T-helper 17 cell (primary cell): ENCODE measurements at places on chromosomes 6 and 20. TPM values are rescaled to one million over a fixed set of nuclear protein-coding genes. Genes with fewer than 3 reads are reported as not detected.

Gene XKR7
- total RNA-seq: not detected

Gene MOG
- total RNA-seq: not detected

Gene EMILIN3
- total RNA-seq: not detected

Gene ZSCAN12
- 2.9 TPM for total RNA-seq

Gene OXT
- not detected for total RNA-seq

Gene HLA-DOA
- 5.1 TPM for total RNA-seq

- no peak for DNase-seq
Measured at GRCh38 chr20:55514531-55514930, 490.8 kb downstream of the CBLN4 start.

- no peak for DNase-seq
Measured at GRCh38 chr6:136084403-136084802, 165.7 kb downstream of the MTFR2 start.

DNA sequence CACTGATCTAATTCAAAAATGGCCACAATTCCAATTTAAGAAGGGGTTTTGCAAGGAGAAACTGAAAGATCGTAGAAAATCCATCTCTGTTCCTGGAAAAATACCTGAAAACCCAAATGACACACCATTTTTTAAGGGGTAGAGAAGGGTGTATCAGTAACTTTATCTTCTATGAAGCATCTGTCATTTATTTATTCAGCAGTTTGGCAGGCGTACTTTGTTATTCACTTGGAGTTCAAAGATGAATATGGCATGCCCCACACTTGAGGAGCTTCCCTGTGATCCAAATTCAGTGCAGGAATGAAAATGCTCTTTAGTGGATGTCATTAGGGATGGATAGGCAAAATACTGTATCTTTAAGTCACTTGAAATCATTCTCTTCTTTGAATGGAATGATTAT lies 7.2 kb downstream of the HINT3 start:
- no peak for DNase-seq

GRCh38 chr20:24866008-24866407 lies 83.1 kb upstream of the CST7 start:
- DNase-seq: no peak

DNA sequence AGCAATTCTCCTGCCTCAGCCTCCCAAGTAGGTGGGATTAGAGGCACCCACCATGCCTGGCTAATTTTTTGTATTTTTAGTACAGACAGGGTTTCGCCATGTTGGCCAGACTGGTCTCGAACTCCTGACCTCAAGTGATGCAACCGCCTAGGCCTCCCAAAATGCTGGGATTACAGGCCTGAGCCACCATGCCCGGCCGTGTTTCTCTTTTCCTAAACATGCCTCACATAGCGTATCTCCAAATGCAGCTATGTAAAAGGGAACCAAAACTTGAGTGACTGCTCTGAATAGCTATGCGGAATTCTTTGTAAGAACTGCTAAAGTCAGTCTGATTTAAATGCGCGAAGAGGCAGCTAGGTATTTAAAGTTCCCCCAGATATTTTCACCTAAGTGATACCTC lies 20.5 kb downstream of the BPIFA2 start:
- DNase-seq: no peak

DNA sequence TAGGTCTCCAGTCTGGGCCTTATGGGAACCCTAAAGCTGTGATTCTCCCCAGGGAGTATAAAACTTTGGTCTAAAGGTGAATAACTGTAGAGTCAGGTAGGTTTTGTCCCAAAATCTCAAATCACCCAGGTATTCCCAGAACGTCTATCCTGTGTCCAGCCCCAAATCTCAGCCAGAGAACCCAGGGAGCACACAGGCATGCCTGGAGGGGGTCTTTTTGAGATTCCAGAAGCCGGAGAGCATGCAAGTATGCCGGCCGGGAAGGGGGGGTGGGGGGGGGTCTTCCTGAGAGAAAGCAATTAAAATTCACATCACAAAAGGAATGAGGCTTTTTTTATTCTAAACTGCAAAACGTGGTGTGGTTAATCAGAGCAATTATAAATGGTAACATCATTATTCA lies 210.0 kb downstream of the PTPRT start:
- DNase-seq: no peak

GRCh38 chr20:5393218-5393870 lies 76.6 kb upstream of the PROKR2 start:
- DNase-seq: no peak

DNA sequence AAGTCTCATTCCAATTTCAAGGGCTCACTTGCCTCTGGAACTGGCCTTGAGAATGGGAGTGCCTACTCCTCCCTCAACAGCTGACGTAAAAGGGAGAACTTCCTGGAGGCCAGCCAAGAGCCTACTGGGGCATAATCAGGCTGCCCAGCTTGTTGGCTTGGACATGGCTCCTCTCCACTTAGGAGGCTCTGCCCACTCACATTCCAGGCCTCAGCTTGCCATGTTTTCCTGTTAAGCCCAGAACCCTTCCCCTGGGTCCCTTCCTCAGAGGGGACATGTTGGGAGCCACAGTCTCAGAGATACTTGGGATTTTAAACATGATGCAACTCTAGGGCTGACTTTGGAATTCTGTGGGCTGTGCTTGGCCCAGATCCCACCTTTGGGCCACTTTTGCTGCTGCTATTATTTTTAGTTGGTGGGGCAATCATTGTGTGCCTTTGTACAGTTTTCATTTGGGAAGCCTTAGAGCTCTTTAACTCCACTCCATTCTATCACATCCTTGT lies 31.5 kb upstream of the ADTRP start:
- DNase-seq: no peak

DNA sequence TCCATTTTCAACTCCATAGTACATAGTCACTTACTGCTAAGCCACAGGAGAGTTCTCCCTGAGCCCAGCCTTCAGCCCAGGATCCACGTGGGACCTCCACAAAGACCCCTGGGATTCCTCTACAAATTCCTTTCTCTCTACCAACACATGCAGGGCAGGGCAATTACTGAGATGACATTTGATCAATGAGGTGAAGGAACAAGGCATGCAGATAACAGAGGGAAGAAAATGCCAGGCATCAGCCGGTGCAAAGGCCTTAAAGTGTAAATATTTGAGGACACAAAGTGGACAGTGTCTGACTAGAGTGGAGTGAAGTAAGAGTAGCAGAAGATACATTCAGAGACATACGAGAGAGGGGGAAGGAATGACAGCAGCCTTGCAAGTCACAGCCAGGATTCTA lies 70.2 kb downstream of the HS3ST5 start:
- no peak for DNase-seq

DNA sequence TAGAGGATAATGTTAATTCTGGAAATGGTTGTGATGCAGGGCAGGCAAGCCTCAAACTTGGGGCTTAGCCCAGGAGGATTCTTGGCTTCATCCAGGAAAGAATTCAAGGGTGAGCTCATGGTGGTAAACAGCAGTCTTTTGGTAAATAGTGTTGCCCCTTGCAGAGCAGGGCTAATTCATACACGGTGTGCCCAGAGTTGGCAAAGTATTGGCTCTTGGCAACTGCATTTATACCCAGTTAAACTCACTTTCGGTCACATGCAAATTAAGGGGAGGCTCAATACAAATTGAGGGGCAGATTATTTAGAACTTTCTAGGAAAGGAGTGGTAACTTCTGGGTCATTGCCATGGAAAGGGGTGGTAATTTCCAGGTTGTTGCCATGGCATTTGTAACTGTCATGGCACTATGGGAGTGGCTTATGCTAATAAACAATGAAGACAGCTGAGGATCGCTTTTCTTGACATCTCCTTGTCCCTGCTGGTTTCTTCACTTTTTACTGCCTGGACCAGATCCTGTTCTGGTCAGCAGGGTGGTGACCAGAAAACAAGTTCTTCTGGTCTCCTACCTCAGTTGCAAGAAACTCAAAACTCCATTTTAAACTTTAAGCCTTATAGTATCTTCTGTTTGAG lies 3.9 kb upstream of the OTOR start:
- DNase-seq: no peak

DNA sequence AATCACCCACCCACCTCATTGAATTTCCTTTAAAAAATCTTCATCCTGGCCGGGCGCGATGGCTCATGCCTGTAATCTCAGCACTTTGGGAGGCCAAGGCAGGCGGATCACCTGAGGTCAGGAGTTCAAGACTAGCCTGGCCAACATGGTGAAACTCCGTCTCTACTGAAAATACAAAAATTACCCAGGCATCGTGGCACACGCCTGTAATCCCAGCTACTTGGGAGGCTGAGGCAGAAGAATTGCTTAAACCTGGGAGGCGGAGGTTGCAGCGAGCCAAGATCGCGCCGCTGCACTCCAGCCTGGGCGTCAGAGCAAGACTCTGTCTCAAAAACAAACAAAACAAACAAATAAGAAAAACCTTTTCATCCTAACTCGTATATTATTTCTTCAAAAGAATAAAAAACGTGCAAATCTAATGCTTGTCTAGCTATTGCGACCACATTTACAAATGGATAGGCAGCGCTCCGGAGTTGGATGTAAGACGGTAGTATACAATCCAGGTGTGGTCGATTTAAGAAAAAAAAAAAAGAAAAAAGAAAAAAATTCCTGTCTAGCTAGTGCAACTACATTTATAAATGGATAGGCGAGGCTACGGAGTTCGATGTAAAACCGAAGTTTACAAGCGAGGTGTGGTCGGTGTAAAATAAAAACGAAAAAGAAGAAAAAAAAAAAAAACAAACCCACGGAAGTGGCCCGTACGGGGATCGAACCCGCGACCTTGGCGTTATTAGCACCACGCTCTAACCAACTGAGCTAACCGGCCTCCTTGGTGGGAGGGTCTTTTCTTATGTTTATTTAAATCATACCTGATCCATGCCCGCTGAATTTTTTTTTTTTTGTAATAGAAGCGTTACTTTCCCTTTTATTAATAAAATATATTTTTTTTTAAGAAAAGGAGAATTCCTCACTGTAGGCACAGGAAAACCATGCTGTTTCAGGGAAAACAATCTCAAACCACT lies 70.7 kb upstream of the PRSS16 start:
- peak; percentile 53 for DNase-seq

- DNase-seq: no peak
Measured at GRCh38 chr6:45923831-45924391, 91.7 kb downstream of the CLIC5 start.

DNA sequence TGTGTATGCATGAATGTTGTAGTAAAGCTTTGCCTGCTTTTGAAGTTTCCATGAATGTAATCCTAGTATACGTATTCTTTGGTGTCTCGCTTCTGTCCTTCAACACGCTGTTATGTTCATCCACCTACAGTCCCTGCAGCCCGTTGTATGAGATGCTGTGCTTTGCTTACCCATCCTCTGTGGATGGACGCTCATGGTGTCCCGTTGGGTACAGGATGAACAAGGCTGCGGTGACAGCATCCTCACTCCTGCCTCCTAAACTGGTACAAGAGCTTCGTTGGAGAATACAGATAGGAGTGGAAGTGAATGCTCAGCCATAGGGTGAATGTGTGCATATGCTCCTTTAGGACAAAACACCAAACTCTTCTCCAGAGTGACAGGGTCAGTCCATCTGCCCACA lies 366.2 kb downstream of the ZFAND3 start:
- no peak for DNase-seq

- DNase-seq: no peak
Measured at GRCh38 chr6:159801935-159802334, 1.9 kb downstream of the PNLDC1 start.

DNA sequence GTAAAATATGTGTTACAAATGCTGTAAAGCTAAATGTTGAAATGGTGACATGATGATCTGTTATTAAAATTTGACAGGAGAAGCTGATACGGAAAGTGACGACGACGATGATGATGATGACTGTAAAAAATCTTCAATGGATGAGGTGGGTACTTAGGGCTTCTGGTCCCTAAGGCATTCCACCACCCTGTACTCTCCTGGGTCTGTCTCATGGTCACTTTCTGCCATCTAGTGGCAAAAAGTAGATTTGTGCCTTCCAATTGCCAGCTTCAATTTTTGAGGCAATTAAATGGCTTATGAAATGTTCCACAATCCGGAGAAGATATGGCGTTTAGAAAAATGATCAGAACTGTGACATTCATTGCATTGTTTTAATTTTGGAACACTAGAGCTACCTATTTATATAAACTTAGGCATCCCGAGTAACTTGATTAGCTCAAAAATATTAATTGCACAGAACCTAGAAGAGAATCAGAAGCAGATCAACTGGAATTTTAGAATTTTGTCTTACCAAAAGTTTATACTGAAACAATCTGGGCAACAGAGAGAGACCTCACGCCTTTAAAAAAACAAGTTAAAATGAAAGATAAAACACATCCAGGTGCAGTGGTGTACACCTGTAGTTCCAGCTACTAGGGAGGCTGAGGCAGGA lies 346.5 kb upstream of the PLCB4 start:
- no peak for DNase-seq

GRCh38 chr20:11366660-11367059 lies 551.0 kb upstream of the BTBD3 start:
- DNase-seq: no peak

- no peak for DNase-seq
Measured at GRCh38 chr6:52022675-52023074, 64.7 kb downstream of the PKHD1 start.

DNA sequence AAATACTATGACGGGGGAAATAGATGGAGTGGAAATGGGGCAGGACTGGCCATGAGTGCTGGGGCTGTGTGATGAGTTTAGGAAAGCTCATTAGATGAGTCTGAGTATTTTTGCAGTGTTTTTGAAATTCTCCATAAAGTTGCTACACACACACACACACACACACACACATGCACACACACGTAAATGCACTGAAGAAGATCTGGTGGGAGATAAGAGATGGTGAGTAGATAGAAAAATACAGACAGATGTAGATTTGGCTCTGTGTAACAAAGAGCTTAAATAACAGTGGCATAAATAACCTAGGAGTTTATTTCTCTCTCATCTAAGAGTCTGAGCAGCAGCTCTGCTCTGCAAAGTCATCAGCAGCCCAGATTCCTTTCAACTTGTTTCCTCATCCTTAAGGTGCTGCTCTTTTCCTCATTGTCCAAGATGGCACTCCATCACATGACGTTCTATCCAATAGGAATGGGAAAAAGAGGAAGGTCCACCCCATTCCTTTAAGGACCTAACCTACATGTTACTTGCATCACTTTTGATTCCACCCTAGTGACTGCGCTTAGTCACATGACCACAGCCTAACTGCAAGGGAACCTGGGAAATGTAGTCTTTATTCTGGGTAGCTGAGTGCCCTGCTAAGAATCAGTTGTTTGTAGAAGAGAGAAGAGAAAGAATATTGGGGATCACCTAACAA lies 76.4 kb downstream of the EYA2 start:
- DNase-seq: no peak

DNA sequence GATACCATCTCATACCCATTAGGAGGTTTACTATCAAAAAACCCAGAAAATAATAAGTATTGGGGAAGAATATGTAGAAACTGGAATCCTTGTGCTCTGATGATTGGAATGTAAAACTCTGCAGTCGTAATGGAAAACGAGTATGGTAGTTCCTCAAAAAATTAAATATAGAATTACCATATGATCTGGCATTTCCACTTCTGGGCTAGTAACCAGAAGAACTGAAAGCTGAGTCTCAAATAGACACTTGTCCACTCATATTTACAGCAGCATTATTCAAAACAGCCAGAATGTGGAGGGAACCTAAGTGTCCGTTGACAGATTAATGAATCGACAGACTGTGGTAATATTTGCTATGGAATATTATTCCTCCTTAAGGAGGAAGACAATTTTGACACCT lies 44.3 kb downstream of the FOXC1 start:
- DNase-seq: no peak
